Urinary bladder (tissue), 4 donors: ENCODE measurements at places on chromosomes 7 and 10. TPM values are rescaled to one million over a fixed set of nuclear protein-coding genes. Genes with fewer than 3 reads are reported as not detected.

DNA sequence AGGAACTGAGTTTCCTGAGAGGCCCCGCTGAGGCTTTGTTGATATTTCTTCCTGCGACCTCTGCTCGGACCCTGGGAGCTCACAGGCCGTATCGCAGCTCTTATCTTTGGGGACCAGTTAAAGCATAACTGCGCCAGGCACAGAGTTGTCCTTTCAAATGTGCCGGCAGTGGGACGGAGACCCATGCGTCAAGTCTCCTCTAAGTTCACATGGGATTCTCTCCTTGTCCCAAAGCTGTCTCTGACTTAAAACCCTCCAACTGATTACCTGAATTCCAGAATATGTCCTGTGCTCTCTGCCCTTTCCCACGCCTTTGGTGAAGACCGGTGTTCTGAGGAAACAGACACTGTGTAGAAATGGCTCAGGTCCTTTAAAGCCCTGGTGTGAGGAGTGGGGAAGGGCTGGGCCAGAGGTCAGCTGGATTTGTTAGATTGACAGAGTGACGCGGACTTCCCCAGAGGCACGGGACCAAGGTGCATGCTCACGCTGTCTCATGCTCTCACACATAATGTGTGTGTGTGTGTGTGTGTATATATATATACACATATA lies 169.8 kb downstream of the EGFR start:
- DNase-seq = no peak

GRCh38 chr10:48789486-48790456 lies 105.1 kb downstream of the WDFY4 start:
- DNase-seq = no peak

- DNase-seq = no peak
Observed at GRCh38 chr10:129005080-129005479, 462.0 kb upstream of the MGMT start.

LMOD2 gene
- 5.4 TPM for total RNA-seq

DNA sequence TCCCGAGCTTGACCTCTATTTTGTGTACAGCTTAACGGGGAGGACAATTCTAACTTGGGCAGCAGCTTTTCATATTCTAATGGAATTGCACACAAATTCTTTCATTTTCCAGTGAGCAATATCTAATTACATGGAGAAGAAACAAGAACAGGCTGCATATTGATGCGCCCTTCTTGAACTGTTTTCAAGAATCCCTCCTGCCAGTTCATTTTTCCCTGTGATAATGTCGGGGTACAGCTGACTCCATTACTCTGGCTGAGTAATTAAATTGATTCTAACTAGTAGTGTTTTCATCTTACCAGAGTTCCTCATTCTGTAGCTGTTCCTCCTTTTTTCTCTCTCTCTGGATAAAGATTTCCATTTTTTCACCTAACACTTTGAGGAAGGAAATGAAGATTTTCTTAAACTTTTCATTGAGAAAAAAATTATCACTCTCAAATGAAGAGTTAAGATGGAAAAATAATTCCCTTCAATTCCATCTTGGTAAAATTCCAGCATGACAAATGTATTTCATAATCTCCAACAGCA lies 190.9 kb downstream of the FANK1 start:
- DNase-seq = no peak

ZNF485 gene
- total RNA-seq = 5.2 TPM

GRCh38 chr7:114026486-114027089 lies 107.8 kb upstream of the PPP1R3A start:
- DNase-seq = peak; percentile 28

MMRN2 gene
- total RNA-seq = 49.0 TPM

GRCh38 chr7:130275826-130276297 lies 9.2 kb downstream of the CPA2 start:
- no peak for DNase-seq

BLNK gene
- 7.3 TPM for total RNA-seq

R3HCC1L gene
- total RNA-seq = 24.0 TPM
